ENCODE measurements at places on chromosomes 6 and 20.

DNA sequence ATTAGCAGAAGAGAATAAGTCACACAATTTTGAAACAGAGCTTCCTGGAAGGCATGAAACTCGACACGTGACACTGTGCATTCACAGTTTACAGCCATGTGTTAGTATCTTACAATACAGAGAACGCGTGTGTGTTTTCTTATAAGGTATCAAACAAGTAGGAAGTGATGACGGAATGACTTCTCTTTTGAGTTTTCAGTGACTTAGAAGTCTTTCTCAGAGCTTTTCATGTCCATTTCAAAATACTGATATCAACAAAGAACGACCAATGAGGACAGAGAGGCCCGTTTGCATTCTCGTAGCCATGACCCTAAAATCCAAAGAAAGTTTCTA is 36.6 kb upstream of the DUSP22 start:
- no peak for DNase-seq

DNA sequence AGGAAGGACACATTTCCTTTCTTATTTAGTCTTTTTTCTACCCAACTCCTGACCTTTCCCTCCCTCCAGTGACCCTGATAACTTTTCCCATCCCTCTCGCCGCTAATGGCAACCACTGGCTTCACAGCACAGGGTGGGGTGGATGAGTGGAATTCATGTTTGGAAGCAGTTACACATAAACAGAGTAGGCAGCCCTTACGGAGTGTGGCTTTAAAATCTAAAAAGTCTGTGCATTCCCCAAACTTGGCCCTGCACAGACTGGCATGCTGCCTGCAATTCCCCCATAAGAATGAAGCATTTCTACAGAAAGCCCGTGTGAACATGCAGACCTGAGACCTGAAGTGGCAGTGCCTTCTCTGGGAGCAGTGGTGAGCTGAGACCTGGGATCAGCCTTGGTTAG is 275.9 kb upstream of the PRND start:
- DNase-seq, result peak; percentile 35

GRCh38 chr20:44769481-44769863 is 23.8 kb downstream of the KCNK15 start:
- no peak for DNase-seq

DNA sequence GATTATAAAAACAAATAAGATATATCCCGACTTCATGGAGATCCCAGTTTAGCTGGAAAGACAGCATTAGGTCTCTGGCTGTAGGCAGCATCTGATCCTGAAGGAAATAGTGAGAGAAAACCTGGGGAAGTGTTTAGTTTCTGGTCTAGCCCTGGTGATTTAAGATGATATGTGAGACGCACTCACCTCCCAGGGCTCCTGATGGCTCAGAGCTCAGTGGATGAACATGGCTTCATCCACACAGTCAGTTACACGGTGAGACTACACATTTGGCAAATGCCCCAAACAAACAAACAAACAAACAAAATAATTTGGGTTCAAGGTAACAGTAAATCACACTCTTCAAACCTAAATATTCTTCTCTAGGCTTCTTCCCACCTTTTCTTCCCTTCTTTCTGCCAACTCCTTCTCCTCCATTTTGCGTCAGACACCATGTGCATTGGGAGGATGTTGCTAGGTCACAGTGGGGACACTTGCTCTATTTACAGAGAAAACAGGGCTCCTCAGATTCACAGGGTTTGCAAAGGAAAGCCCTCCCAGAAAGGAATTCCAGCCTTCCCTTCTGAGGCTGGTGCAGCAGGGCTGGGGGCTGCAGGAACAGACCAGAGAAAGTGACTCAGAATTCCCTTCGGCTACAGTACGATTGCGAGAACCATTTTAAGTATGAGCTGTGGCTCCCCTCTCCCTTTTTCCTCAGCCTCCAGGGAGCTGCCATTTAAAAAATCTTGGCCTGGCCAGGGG is 59.6 kb upstream of the SALL4 start:
- peak; percentile 72 for DNase-seq

- DNase-seq, result no peak
Observed at GRCh38 chr20:18108326-18108725, 29.3 kb upstream of the KAT14 start.

DNA sequence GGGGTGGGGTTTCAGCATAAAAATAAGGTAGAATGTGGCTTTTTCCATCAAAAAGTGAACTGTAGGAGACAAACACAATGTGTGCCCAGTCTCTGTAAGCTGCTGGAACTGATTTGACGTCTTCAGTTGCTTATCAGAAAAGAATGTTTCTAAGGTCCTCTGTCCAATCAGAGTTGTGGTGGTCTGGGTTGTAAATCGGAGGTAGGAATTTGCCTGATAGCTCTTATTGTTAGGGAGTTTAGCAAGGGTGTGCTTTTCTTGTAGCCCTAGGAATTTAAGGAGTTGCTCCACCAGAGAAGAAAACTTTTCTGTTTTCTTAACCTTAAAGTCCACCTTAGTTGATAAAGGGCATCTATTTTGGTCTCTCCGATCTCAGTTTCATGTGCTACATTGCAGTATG is 10.4 kb upstream of the SSTR4 start:
- peak; percentile 19 for DNase-seq

DNA sequence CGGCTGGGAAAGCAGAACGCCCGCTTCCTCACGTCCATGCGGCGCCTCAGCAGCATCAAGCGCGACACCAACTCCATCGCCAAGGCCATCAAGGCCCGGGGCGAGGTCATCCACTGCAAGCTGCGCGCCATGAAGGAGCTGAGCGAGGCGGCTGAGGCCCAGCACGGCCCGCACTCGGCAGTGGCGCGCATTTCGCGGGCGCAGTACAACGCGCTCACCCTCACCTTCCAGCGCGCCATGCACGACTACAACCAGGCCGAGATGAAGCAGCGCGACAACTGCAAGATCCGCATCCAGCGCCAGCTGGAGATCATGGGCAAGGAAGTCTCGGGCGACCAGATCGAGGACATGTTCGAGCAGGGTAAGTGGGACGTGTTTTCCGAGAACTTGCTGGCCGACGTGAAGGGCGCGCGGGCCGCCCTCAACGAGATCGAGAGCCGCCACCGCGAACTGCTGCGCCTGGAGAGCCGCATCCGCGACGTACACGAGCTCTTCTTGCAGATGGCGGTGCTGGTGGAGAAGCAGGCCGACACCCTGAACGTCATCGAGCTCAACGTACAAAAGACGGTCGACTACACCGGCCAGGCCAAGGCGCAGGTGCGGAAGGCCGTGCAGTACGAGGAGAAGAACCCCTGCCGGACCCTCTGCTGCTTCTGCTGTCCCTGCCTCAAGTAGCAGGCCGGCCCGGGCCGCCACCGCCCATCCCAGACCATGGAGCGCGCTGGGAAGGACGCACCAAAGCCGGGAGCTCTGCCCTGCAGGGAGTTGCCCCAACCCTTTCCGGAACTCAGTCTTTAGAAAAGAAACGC is 36.7 kb downstream of the STX11 start:
- DNase-seq, result no peak

DNA sequence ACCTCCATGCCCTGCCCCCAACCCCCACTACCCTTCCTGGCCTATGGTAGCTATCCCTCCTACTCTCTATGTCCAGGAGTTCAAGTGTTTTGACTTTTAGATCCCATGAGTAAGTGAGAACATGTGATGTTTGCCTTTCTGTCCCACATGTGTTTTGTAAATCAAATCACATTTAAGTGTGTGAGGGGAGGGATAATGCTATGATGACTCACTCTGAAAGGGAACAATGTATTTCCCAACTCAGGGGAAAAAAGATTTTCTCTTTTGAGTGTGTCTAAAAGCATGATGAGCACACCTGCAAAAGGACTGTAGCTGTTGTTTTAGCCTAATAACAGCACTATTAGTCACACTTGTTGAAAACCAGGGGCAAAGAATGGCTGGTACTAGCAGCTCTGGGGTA is 193.7 kb downstream of the GJA10 start:
- DNase-seq, result peak; percentile 75
